NCI-H2081 treated with DMSO at 0.1 percent for 48 hours (cell line): ENCODE measurements at places on chromosomes 13 and 19.

- no peak for DNase-seq
These were observed 254.4 kb upstream of the KLF12 start for GRCh38 chr13:74388626-74389025.

DNA sequence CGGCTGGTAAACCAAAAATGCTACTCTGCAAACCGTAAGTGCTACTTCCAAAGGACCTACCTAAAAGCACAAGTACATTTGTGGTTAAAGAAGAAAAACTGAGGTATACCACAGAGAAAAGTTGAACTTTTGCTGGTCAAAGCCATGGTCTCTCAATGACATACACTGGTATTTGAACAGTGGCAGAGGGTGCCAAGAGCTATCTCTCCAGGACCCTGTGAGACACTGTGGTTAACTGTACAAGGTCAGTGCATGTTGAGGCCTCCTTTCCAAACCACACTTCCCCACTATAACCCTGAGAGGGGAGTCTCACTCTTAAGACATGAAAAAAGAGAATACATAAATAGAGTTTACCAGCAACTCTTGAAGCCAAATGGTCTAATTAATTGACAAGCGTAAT is 49.5 kb downstream of the COL4A1 start:
- no peak for DNase-seq

DNA sequence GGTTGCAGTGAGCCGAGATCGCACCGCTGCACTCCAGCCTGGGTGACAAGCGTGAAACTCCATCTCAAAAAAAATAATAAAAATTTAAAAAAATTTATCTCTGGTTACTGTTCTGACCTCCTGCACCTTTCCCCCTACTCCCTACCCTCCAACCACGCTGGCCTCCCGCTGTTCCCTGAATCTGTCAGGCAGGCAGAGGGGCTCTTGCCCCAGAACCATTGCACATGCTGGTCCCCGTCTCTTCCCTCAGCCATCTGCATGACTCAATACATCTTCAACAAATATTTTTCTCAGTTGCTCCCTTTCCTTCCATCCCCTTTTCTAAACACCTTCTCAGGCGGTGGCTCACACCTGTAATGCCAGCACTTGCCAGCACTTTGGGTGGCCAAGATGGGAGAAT is 1.1 kb upstream of the FAM187B start:
- DNase-seq: no peak

DNA sequence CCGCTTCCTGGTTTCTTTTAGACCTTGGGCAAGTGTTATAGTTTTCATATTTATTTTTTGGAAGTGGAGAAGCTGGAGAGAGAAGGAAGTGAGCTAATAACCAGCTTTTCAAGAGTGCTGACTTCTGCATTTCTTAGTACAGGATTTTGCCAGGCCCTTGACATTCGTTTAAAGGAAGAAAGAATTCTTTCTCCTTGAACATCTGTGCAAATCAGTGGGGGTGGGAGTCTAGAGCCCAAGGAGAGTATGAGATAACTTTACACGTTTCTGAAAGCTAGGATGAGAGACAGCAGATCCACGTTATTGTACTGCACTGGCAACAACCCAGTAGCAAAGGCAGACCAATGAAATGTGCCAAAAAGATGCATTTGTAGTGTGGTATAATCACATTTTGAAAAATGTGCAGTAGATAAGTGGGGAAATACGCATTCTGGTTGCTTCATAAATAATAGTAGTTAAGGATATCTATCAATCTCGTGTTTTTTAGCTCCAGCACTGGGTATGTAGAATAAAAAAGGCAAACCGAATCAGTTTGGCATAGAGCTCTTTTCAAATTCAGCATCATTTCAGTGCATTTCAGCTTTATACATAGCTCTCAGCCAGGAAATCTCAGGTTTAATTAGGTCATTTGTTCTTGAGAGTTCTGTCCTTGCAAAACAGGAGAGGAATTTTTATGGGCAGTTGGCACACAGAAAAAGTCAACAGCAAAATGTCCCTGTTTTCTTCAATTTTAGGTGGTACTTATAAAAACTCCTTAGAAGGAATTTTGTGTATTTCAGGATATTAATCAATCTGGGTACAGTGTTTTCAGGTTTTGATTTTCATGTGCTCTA is 4.3 kb downstream of the RNF113B start:
- DNase-seq: no peak

GRCh38 chr13:79455331-79455730 is 25.6 kb upstream of the NDFIP2 start:
- no peak for DNase-seq
